ENCODE measurements at places on chromosomes 13 and 19.

- DNase-seq = no peak
These were observed 6.0 kb upstream of the KXD1 start for GRCh38 chr19:18551631-18552030.

DNA sequence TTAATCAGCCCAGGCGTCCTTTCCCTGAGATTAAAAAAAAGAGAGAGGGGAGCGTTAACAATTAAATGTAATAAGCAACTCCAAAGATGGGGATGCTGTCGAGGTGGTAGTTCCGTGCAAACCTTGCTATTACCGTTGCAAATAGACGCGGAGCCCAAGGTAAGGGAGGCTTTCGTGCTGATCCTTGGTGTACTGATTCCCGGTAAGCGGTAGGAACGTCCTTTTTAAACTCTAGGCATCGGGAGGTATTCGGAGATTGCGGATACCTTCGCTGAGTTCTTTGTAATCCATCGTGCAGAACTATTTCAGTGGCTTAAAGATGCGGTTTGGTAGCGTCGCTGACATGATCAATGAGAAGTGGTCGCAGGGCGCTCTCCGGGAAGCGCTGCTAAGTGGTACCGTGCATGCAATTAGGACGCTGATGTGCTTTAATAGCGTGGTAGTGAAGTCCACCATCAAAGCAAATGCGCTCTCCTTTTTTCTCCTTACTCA, 3.1 kb downstream of the SLITRK5 start:
- DNase-seq = no peak

DNA sequence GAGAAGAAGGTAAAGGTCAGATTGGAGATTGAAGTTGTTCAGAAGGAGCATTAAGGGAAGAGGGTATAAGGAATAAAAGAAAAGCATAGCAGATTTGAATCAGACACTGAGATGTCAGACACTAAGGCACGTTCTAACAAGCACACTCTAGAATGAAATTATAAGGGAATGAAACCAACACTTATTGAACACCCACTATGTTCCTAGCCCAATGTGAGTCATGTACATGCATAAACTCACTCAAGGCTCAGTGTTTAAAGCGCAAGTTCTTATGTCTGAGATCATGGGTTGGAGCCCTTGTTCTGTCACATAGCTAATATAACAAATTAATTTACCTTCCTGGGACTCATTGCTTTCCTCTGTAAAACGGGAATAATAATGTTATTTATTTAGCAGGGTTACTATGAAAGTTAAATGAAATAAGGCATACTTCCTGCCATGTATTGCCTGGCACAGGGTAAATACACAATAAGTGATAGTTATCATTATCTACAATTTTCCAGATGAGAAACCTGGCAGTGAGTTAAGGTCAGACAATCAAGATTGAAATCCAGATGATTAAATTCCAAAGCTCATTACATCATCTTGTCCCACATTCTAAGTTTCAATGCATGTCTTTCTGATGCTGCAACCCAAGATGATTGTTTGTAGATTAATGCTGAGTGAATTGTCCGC, 68.3 kb upstream of the DACH1 start:
- DNase-seq = no peak

GRCh38 chr13:64556376-64556775, 2673.8 kb downstream of the PCDH9 start:
- no peak for DNase-seq

- no peak for DNase-seq
These were observed 40.5 kb downstream of the FAM124A start for GRCh38 chr13:51262501-51263211.

DNA sequence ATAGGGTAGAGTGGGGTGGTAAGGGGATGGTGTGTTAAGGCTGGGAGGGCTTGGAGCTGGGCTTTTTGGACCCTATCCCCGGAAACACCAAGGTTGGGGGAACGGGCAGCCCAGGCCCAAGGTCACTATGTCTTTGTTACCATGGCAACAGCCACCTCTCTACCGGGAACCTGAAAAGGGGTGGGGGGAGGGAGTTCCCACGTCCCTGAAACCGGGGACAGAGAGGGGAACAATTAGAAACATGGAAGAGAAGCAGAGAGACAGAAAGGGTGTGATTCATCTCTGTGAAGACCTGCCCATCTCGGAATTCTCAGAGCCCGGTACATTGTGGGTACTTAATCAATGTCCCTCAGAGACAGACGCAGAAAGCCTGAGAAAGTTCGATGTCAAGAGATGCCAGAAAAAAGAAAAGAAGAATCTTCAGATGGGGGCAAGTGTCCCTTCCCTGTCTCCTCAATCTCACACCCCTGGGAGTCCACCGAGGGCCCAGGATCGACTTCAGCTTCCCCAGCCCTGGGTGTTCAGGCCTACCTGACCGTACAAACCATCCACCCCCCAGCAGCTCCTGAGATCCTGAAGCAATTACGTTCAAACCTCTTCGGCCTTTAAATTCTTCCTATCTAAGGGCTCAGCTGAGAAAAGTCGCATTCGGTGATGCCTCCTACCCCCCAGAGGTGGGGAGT, 6.8 kb upstream of the LRFN1 start:
- DNase-seq = no peak

- no peak for DNase-seq
These were observed 379.9 kb upstream of the PCDH20 start for GRCh38 chr13:61795580-61795979.

- no peak for DNase-seq
These were observed 746.9 kb upstream of the PCDH9 start for GRCh38 chr13:67977066-67977465.

DNA sequence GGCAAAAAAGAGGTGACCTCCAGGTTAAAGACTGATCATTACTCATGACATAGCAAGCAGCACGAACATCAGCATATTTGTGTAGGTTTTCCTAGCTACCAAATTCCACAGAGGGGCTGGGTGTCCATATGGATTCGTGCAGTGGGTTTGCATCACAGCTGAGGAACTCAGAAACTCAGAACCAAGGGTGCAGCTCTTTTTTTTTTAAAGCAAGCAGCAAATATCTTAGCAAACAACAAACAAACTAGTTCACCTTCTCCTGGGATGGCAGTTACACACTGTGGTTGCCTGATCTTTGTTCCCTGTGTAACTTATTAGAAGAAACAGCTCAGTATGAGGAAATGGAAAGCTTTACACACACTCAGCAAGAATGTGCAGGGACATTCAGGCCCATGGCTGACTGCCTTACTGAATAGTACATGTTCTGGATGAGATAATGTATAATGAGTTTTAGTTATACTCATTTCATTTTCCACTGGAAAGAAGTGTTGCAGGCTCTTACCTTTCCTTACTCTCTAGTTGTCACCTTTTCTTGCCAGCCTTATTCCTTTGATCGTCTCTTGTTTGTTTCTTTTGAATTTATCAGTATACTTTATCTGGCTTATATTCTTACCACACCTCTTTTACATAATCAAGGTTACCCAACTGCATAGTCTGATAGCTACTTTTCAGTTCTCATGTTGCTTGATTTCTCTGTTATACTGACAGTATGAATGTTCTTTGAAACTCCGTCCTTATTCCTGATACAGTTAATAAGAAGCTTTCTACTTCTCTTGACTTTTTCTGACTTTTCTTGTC, 4.3 kb downstream of the NDFIP2 start:
- no peak for DNase-seq

GRCh38 chr13:43362556-43362955, 339.2 kb downstream of the DNAJC15 start:
- no peak for DNase-seq

GRCh38 chr19:441213-441836, 19.5 kb downstream of the SHC2 start:
- no peak for DNase-seq

- DNase-seq = no peak
These were observed 59.8 kb upstream of the MED4 start for GRCh38 chr13:48154671-48155070.

- no peak for DNase-seq
These were observed 57.5 kb downstream of the ZNF726 start for GRCh38 chr19:23972161-23972560.

- DNase-seq = no peak
These were observed 330.2 kb downstream of the KLF12 start for GRCh38 chr13:73803997-73804396.

DNA sequence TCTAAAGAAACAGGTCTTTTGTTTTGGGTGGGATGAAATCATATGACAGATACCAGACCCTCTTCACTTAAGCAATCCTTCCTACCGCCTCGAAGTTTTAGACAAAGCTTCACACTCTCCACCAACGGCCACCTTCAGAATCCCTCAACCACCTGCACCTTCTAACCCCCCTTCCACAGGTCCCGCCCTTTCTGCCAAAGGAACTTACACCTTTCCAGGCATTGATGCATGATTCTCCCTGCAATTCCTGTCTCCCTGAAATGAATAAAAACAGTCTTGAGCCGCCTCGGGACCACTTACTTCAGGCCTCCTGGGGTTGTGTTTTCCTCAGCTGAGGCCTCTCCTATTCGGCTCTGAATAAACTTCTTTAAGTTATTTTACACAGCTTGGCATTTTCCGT, 859 bp downstream of the ZNF433 start:
- no peak for DNase-seq

GRCh38 chr13:91270031-91270430, 77.5 kb upstream of the MIR17HG start:
- no peak for DNase-seq

DNA sequence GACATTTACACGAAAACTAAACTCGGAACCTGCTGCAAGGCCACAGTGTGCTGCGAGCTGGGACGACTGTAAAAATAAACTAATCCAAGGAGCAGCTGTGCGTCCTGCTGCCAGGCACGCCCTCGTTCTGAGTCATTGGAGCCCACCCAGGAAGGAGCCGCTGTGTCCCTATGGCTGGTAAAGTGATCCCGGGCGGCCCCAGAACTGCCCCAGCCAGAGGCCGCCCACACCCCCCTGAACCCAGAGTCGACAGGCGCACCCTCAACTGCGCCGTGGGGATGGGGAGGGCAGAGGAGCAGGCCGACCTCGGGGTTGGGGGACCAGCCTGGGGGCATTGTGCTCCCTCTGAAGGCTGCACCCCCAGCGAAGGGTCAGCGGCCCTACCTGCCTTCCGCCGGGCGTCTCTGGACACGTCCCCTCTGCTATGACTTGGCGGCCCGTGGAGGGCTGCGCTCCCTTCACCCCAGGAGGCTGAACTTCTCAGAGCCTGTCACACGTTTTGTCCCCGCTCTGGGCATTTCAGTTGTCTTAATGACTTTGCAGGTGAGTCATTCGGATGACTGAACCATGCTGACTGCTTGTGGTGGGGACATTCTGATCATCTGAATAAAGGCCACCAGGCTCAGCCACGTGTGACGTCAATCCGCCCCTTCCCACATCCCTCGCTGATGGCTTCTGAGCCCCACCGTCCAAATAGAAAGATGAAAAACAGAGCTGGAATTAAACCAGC, 42.7 kb downstream of the ADPRHL1 start:
- DNase-seq = no peak
